Epithelial cell of esophagus (primary cell): ENCODE measurements at places on chromosomes 12 and 14.

GRCh38 chr14:37411079-37411735 is 183.8 kb downstream of the FOXA1 start:
- DNase-seq = no peak

- no peak for DNase-seq
Measured at GRCh38 chr12:124232654-124232987, 62.3 kb upstream of the RFLNA start.

DNA sequence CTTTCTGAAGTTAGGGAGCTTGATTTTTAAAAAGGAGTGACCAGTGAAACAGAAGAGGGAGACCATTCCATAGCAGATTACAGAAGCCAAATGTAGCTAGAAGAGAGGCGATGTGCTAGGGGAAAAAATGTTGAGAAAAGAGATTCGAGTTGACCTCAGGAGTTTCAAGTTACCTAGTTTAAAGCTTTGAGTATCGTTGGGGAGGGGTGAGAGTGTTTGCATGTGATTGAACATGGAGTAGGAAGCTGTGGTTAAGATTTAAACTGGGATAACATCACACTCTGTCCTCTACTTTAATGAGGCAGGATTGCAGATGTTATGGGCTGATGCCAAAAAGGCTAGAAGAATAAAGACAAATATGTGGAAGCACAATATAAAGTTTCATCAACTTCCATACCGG is 3.7 kb downstream of the LETMD1 start:
- DNase-seq = no peak

DNA sequence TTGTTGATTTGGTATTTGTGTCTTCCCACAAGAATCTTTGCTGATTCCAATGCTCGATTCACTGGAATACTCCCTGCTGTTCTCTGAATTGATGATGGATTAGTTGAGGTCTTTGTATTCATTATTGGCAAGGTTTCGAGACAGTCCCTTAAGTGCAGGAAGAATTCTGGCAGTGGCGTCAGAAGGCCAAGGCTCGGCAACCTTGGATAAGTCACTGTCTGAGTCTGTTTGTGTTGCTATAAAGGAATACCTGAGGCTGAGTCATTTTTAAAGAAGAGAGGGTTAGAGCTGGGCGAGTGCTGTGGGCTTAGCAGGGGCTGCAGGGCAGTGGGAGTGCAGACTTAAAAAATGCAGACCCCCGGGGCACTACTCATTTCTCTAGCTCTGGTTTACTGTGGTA is 56.9 kb downstream of the CHST11 start:
- DNase-seq = peak; percentile 42

DNA sequence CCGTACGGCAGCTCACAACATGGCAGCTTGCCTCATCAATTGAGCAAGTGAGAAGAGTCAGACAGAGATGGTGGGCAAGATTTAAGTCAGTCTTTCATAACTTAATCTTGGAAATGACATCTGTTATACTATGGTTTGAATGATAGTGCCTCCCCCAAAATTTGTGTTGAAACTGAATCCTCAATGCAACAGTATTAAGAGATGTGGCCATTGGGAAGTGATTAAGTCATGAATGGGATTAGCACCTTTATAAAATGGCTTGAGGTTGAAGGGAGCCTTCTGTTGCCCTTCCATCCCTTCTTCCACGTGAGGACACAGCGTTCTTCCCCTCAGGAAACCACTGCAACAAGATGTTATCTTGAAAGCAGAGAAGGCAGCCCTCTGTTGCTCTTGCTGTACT is 124.2 kb downstream of the C12orf75 start:
- no peak for DNase-seq

DNA sequence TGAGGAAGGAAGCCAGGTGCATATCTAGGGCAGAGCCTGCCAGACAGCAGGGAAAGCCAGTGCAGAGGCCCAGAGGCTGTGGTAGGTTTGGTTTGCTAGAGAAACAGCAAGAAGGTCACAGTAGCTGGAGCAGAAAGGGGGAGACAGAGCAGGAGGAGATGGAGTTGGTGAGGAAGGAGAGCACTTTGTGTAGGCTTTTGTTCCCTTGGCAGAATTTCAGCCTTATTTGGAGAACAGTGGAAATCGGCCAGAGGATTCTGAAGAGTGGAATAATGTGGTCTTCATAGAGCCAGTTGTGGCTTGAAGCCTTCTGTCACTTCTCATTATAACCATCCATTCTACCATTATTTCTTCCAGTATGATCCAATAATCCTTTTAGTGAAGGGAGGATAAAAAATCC is 212.9 kb upstream of the FAR2 start:
- no peak for DNase-seq

- no peak for DNase-seq
Measured at GRCh38 chr14:61120576-61120975, 139.5 kb downstream of the SLC38A6 start.

- no peak for DNase-seq
Measured at GRCh38 chr12:65019696-65020234, 101.3 kb downstream of the WIF1 start.

GRCh38 chr12:111249018-111249370 is 119.9 kb downstream of the PHETA1 start:
- DNase-seq = peak; percentile 84

GRCh38 chr12:108440736-108441135 is 74.3 kb upstream of the FICD start:
- DNase-seq = no peak
